Pancreas (tissue), 10 donors: ENCODE measurements at places on chromosomes 2 and 18. TPM values are rescaled to one million over a fixed set of nuclear protein-coding genes. Genes with fewer than 3 reads are reported as not detected.

GRCh38 chr2:182668671-182669070 is 47.4 kb upstream of the DNAJC10 start:
- peak; percentile 55 for DNase-seq
- no peaks in the 10 kb centered on the region for H3K36me3 ChIP-seq
- no peak overlapping the region for H3K27ac ChIP-seq
- H3K4me3 ChIP-seq, result no peak overlapping the region

The GATA6 gene
- total RNA-seq, result 26.3 TPM

The DSC2 gene
- 11.5 TPM for total RNA-seq

The MOGAT1 gene
- total RNA-seq, result 0.17 TPM

The DSG4 gene
- total RNA-seq, result not detected

DNA sequence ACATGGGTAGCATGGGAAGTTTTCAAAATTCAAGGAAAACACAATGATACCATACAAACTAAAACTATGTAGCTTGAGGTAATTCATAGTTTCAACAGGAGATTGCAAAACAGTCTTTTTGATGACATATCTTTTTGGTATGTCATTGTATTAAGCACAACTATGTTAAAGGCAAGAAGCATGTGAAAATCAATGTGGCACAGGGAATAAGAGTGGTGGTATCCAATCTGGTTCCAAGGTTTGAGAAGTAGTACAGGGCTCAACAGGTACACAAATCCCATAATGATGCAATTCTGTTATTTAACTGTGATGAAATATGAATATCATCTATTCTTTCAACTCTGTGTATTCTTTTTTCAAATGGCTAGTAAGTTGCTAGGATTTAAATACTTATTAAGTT is 16.4 kb upstream of the DLX2 start:
- H3K4me3 ChIP-seq, result no peak overlapping the region
- H3K4me1 ChIP-seq, result no peaks in the 10 kb centered on the region
- DNase-seq, result no peak
- no peak overlapping the region for H3K27ac ChIP-seq
- no peaks in the 10 kb centered on the region for H3K27me3 ChIP-seq

GRCh38 chr2:103945083-103945482 is 908.8 kb upstream of the POU3F3 start:
- H3K27ac ChIP-seq, result no peak overlapping the region
- DNase-seq, result no peak
- no peak overlapping the region for H3K4me3 ChIP-seq
- H3K27me3 ChIP-seq, result no peaks in the 10 kb centered on the region
- no peaks in the 10 kb centered on the region for H3K4me1 ChIP-seq

DNA sequence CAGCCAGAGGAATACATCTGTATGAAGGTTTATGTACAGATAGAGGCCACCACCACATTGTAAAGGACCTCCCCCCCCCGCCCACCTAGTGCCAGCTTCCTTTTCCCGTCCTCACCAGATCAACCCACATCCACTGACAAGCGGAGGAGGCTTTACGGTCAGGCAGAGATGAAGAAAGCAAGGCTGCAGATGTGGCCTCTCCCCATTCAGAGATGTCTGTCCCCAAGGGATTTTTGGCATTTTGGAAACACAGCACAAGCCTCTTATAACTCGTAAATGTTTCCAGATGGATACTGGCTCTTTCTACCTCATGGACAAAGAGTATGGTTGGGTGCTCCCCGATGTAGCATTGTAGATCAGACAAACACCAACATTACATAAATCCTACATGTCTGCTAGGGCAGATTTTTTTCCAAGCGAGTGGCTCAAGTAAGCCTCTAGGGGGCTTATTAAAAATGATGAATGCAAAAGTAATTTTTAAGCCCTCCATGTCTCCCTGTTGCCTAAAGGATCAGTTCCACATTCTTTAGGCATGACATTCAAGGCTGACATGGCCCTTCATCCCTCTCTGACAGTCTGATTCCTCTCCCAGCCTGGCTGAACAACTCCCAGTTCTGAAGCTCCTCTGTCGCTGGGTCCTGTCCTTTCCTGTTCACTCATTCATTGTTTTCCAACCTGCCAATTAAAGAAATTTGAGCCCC is 11.7 kb downstream of the VIT start:
- DNase-seq, result no peak
- H3K4me3 ChIP-seq, result no peak overlapping the region
- no peaks in the 10 kb centered on the region for H3K27me3 ChIP-seq
- no peaks in the 10 kb centered on the region for H3K36me3 ChIP-seq

The CFAP65 gene
- 0.12 TPM for total RNA-seq

GRCh38 chr2:128584296-128584890 is 265.7 kb upstream of the HS6ST1 start:
- H3K27ac ChIP-seq, result no peak overlapping the region
- DNase-seq, result no peak
- H3K27me3 ChIP-seq, result no peaks in the 10 kb centered on the region
- H3K4me3 ChIP-seq, result no peak overlapping the region

The KIF1A gene
- 76.0 TPM for total RNA-seq

The NYAP2 gene
- not detected for total RNA-seq

GRCh38 chr18:55343396-55344073 is 244.5 kb downstream of the TCF4 start:
- no peak for DNase-seq
- H3K27ac ChIP-seq, result no peak overlapping the region
- no peaks in the 10 kb centered on the region for H3K36me3 ChIP-seq

The MC2R gene
- not detected for total RNA-seq

DNA sequence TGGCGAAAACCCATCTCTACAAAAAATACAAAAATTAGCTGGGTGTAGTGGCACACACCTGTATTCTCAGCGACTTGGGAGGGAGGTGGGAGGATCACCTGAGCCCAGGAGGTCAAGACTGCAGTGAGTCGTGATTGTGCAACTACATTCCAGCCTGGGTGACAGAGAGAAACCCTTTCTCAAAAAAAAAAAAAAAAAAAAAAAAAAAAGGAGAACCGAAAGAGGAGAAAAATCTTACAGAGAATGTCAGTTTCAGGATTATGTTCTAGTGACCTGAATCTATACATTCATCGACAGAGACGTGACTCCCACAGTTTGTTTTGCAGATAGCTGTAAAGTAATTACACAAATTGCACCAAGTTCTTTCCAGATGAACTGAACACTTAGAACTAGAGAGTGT is 187.8 kb downstream of the FTCDNL1 start:
- no peaks in the 10 kb centered on the region for H3K36me3 ChIP-seq
- no peaks in the 10 kb centered on the region for H3K27me3 ChIP-seq
- H3K27ac ChIP-seq, result no peak overlapping the region
- no peak for DNase-seq
- no peaks in the 10 kb centered on the region for H3K4me1 ChIP-seq
- H3K4me3 ChIP-seq, result no peak overlapping the region

The LIMS3 gene
- 2.3 TPM for total RNA-seq

The PIK3C3 gene
- 27.9 TPM for total RNA-seq

The ZNF512 gene
- 10.6 TPM for total RNA-seq

DNA sequence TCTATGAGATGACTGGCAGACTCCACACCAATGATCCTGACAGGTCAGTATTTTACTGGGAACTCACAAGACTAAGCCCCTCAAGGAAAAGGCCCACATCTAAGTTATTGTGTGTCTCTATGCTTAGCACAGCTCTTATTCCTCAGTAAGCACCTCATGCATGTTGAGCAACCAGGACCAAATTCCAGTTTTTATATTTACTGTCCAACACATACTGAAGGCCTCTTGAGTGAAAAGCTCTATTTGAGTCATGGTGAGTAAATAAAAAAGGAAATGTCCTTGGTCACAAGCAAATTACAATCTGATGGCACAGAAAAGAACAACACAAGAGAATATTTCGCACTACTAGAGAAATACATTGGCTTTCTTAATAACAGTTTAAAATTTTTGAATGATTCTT is 87.9 kb upstream of the ETAA1 start:
- no peaks in the 10 kb centered on the region for H3K36me3 ChIP-seq
- H3K27ac ChIP-seq, result no peak overlapping the region
- peaks cover 22% of the 10 kb centered on the region for H3K4me1 ChIP-seq
- no peaks in the 10 kb centered on the region for H3K27me3 ChIP-seq

DNA sequence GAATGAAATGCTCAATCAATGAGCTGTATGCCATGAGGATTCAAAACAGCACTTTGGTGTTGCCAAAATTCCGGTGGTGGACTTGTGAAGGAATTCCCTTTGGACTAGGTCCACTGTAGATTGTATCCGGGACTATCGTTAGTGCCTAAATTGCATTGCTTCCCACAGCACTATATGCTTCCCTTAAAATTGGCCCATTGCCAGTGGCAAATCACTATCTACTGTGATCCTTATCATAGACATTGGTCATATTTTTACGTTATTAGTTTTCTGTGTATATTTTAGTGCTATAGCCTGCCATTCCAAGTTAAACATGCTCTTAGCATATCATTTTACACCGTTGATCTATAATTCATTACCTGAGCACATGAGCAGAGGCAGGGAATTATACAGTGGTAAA is 1.7 kb downstream of the PJVK start:
- H3K27ac ChIP-seq, result no peak overlapping the region
- no peaks in the 10 kb centered on the region for H3K27me3 ChIP-seq
- no peak overlapping the region for H3K4me3 ChIP-seq
- H3K36me3 ChIP-seq, result no peaks in the 10 kb centered on the region
- no peak for DNase-seq
- peaks cover 14% of the 10 kb centered on the region for H3K4me1 ChIP-seq

DNA sequence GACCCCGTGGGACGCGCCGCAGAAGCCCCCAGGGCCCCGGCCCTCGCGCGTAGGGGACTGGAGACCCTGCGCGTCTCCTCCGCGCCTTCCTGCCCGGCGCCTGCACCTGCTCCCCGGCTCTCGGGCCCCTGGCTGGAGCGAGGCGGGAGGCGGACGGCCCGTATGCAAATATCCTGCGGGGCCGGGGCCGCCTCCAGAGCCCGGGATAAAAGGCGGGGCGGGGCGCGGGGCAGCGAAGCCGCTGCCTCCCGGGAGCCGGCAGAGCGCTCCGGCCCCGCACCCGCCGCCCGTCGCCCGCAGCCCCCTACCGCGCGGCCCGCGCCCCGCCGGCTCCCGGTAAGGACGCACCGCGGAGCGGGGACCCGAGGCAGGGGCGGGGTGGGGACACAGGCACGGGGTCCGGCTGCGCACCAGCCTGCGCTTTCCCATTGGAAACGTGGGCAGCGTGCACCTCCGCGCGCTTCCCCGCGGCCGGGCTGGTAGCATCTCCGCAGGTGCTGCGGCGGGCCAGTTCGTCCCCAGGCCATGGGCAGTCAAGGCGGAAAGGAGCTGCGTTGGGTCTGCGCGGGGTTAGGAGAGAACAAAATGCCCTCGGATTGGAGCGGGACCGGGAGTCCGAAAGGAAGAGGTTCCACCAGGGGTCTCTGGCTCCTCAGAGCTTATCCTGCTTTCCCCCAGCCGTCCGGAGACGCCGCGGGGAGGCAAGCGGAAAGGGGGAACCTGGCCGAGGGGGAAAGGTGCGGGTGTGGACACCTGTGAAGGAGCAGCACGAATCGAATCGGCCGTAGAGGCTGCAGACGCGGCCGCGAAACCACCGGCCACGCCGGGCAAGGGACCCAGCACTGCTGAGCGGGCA is at the start of gene ATP6V1C2:
ATP6V1C2 (plus strand) TSS at position 235 of the 856 bp plus-strand sequence. CDS start 1,220 bp downstream, outside the sequence.
- peak within 1 kb of the TSS; percentile 44 for H3K4me3 ChIP-seq
- peaks cover 5% of the 10 kb centered on the region for H3K27me3 ChIP-seq
- H3K36me3 ChIP-seq, result no peaks in the 10 kb centered on the region
- no peak within 1 kb of the TSS for H3K27ac ChIP-seq
- peak; percentile 51 for DNase-seq
- H3K4me1 ChIP-seq, result no peaks in the 10 kb centered on the region

DNA sequence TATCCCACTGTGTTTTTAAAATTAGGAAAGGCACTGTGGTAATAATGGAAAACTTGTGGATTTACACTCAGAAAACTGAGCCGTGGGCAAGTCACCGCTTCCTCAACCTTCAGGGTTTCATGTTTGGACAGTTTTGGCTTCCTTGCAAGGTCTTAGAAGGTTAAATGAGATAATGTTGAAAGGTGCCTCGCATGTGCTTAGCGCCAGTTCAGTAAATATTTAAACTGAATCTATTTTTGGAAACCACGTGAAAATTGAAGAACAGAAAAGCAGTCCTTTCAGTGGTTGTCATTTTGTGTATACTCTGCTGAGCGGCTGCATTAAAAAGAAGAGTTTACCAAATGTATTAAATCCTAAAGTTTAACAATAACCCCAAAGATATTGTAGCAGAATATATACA is 15.2 kb upstream of the AGAP1 start:
- no peaks in the 10 kb centered on the region for H3K27me3 ChIP-seq
- H3K4me1 ChIP-seq, result peaks cover 9% of the 10 kb centered on the region
- H3K27ac ChIP-seq, result no peak overlapping the region
- H3K36me3 ChIP-seq, result no peaks in the 10 kb centered on the region
- H3K4me3 ChIP-seq, result no peak overlapping the region
- no peak for DNase-seq

The ORC2 gene
- 17.8 TPM for total RNA-seq

- H3K4me3 ChIP-seq, result no peak overlapping the region
- no peaks in the 10 kb centered on the region for H3K4me1 ChIP-seq
- no peak overlapping the region for H3K27ac ChIP-seq
Measured at GRCh38 chr18:316393-316792, 48.5 kb upstream of the THOC1 start.
